ENCODE measurements at places on chromosomes 13 and 19.

GRCh38 chr13:77239312-77239711, 87.6 kb downstream of the MYCBP2 start:
- DNase-seq = no peak

GRCh38 chr13:105513448-105513847, 1022.0 kb downstream of the EFNB2 start:
- no peak for DNase-seq

- no peak for DNase-seq
Measured at GRCh38 chr19:30692879-30693503, 320.8 kb downstream of the ZNF536 start.

GRCh38 chr13:111177081-111177711, 62.1 kb downstream of the ARHGEF7 start:
- DNase-seq = no peak

GRCh38 chr19:6752256-6753177, 13.0 kb downstream of the TRIP10 start:
- DNase-seq = no peak
